ENCODE measurements at places on chromosomes 12 and 14.
A peak's percentile ranks its signal among the peaks of the same experiment; 100 is the strongest.

- DNase-seq = peak; percentile 51
Measured at GRCh38 chr12:51721282-51721940, 127.1 kb downstream of the FIGNL2 start.

- DNase-seq = no peak
Measured at GRCh38 chr12:5964913-5965900, 20.1 kb upstream of the ANO2 start.

GRCh38 chr14:102264775-102265174 is 40.2 kb downstream of the MOK start:
- no peak for DNase-seq

DNA sequence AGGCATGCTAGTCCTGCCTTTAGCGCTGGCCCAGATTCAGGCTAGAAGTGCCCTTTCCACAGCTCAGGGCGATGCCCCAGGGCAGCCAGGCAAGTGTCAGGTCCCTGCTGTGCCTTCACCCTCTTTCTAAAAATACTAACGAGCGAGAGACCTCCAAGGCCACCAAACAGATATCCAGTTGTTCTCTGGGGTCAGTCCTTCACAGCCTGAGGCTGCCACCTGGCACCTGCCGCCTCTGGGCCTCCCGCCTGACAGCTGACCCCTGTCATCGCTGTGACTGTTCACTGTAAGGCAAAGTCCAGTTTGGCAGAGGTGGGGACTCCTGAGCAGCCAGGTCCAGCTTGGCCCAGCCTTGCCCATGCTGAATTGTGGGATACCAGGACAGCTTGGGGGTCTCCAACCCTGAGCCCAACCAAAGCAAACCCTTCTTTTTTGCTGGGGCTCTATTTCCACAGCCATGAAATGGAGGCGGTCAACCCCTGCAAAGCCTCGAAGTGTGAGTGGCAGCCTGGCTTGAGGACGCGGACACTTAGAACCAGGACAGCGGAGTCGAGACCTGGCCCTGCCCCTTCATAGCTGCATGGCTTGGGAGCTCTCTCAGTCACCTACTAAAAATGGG is 79.9 kb downstream of the NINJ2 start:
- no peak for DNase-seq

DNA sequence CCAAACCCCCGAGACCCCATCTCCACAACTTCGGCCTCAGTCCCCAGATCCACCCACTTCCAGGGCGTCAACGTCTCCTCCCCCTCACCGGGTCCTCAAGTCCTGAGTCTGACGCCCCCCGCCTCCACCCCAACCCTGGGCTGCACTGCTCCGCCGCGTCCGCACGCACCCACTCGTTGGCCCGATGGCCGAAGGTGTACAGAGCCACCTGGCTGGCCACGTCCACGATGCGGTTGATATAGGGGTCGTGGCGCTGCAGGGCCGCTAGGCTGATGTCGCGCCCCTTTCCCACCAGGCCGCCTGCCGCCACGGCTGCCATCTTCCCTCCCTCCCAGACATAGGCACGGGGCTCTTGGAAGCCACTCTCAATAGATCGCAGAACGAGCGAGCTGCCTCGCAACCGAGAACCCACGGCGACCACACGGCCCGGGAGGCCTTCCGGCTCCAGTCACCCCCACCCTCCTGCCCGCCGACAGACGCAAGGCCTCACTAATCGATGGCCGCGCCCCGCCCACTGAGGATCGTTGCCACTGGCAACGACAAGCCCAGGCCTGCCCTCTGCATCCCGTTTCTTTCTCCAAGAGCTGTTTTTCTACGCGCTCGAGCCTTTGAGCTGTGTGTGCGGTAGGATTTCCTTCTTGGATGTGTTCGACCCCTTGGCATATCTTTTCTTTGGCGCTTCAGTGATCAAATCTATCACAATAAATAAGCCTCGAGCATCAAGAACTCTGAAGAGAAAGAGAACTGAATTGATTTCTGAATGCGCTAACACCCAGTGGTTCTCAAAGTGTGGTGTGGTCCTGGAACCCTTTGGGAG is at the start of gene DCP1B:
Gene DCP1B, minus strand, starts transcription at position 345 of the 817 bp plus-strand sequence. Its CDS starts 26 bp downstream, at position 319.
- DNase-seq = peak; percentile 75

GRCh38 chr12:71282020-71282419 is 124.2 kb upstream of the TSPAN8 start:
- DNase-seq = no peak

- DNase-seq = no peak
Measured at GRCh38 chr12:130246560-130246959, 84.3 kb downstream of the FZD10 start.

DNA sequence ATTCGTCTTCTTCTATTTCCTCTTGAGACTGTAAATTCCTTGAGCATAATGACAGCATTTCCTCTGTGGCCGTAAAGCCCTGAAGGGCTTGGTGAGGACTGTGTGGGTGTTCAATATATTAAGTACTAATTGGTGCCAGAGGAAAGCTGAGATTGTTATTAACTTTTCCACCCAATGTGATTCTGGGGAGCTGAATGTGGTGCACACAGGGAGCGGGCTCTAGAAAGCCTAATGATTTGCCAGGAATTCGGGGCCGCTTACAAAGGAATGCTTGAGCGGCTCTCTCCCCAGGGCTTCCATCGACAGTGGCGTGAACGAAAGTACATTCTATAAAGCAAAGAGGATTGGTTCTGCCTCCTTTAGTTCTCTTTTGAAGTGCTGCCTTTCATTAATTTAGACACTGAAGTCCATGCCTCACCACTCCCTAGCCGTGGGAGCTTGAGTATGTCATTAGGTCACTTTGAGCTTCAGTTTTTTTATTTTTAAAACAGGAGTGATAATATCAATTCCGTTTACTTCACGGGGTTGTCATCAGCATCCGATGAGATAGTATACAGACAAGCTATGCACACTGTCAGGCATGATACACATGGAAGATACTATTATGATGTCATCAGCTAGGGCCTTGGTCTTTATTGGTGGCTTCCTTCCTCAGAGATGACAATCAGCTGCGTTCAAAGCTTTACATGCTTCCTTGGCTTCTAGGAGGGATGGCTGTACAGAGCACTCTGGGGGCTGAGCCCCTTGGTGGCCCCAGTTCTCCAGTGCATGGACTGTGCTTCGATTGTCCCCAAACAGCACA is 11.0 kb upstream of the GSG1 start:
- no peak for DNase-seq

- DNase-seq = no peak
Measured at GRCh38 chr12:102740141-102740955, 176.7 kb downstream of the PAH start.

- DNase-seq = no peak
Measured at GRCh38 chr12:84636801-84637290, 275.8 kb downstream of the SLC6A15 start.

- DNase-seq = peak; percentile 23
Measured at GRCh38 chr12:95117178-95117599, 43.8 kb upstream of the NR2C1 start.

GRCh38 chr12:26374934-26375680 is 179.7 kb downstream of the SSPN start:
- no peak for DNase-seq

DNA sequence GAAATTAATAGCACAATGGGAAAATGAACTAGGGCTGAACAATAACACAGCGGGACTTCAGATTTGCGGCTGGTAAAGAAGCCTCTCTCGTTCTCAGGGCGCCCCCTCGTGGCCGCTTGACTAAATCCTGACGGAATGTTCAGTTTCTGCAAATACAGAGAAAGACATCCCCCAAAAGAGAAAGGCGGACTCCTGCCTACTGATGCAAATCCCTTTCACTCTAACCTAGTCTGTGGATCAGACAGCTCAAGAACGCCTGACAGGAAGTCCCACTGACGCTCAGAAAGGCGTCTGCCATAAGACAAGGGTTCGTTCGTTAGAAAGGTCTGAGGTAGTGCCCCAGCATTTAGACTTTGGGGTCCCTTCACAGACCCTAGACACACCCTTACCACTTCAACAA is 2.5 kb downstream of the NUAK1 start:
- peak; percentile 65 for DNase-seq

DNA sequence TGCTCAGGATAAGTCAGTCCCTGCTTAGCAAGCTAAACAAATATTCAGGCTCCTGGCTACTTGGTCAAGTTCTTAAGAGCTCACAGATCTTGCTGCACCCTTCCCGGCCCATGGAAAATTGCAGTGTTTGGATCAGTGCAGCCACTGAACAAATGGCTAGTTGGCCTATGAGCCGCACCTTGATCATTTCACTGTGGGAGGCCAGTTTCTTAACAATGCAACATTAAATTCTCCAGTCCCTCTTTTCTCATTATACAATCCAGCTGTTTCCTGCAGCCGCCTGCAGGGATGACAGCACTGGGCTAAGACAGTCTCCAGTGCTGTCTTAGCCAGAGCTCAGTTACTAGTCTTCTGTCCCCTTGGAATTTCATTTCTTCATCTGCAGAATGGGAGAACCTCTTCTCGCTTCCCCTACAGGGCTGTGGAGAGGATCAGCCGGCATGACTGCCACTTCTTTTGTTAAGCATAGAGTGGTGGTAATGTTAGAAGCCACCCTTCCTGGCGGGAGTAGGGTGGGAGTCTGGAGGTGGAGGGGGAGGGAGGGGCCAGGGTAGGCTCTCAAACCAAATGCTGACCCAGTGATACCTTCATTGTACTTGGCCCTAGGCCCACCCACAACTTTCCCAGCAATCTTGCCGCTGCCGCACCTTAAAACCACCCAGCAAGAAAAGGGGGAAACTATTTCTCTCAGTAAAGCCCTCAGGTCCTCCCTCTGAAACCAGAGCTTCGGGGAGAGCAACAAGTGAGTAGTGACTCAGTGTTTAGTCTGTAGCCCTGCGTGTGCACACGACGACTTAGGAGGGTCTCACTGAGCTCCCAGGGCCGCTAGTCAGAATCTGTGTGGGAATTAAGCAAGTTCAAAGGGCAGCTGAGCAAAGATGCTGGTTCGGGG is 145.7 kb downstream of the NUAK1 start:
- DNase-seq = no peak

Data from activated naive CD4-positive, alpha-beta T cell (primary cell).